ENCODE measurements at places on chromosomes 5 and 9.

DNA sequence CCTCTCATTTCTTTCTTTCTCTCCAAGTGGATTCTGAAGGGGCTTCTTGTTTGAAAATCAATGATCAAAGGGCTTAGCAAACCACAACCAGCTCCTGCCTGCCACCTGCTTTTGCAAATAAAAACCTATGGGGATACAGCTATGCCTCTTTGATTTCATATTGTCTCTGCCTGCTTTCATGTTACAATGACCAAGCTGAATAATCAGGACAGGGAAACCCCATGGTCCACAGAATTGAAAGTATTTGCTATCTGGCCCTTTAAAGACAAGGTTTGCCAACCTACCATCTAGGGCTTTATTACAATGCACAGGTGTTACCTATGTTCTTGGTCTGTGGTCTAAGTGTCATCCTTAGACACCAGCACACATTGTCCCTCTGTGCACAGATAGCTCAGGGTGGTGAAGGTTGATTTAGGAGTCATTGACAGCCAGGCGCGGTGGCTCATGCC is 28.8 kb upstream of the PLIN2 start:
- DNase-seq, result no peak

DNA sequence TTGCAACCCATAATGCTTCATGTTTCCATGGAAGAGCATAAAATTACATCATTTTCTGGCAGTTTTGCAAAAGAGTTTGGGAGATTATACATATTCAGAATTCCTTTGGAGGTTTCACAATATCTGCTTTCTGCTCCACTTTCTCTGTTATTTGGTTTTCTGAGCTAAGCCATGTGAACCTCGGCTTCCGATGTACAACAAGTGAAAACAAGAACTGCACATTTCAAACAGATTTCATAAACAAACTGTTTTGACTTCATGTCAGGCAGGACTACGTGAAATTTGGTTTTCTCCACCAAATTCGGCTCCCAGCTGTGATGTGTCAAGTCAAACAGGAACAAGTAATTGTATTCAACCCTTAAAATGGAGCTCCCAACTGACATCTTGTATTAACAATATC is 609.8 kb downstream of the IRX1 start:
- DNase-seq, result no peak

DNA sequence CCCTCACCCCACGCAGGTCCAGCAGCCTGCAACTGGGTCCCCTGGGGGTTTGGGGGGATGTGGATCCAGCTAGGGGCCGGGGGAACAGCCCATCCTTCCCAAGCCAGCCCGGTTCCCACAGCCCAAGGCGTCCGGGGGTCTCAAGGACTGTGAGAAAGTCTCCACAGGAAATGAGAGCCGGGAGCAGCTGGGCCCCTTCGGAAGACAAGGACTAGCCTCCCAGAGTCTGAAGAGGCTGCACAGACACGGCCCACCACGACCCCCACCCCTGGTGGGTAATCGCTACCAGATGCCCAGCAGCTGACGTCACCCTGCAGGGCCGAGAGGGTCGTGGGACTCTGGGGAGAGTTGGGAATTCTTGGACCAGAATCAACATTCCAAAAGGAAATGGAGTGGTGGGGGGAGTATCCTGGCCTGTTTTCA is 10.5 kb downstream of the SH2D3C start:
- no peak for DNase-seq

GRCh38 chr9:36976371-36977030 is 57.6 kb downstream of the PAX5 start:
- no peak for DNase-seq

DNA sequence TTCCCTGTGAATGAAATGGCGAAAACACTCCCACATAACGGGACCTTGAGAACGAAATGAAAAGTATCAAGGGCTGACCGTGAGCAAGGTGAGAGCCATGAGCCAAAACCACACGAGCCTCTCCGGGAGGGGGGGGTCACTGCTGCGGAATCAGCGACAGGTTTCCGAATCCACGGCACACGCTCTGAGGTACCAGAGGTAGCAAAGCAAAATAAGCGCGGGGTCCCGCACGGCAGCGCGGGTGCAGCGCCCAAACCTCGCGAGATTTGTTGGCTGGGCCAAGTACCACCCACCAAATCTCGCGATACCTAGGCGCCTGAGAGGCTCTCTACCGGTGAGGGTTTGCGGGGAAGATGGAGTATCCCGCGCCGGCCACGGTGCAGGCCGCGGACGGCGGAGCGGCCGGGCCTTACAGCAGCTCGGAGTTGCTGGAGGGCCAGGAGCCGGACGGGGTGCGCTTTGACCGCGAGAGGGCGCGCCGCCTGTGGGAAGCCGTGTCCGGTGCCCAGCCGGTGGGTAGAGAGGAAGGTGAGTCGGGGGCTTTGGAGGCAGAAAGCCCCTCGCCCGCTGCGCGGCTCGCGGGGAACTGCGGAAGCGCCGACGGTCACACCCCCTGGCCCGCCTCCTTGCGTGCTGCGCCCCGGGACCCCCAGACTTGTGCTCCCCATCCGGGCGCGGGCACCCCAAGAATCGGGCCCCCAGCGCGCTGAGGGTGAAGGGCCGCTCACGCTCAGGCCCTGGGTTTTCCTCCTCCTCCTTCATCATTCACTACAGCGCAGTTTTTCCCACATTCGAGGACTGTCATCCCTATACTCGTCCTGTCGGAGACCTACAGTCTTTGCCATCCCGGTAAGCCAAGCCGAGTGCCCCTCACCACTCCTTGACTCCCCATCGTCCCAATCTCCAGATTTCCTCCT is at the start of gene ZNF346:
TSS of gene ZNF346 (plus strand) at position 311 of the 917 bp plus-strand sequence. CDS start at position 354, 43 bp downstream.
- DNase-seq, result peak; percentile 61

GRCh38 chr5:126973193-126973592 is 57.2 kb downstream of the MARCHF3 start:
- no peak for DNase-seq

DNA sequence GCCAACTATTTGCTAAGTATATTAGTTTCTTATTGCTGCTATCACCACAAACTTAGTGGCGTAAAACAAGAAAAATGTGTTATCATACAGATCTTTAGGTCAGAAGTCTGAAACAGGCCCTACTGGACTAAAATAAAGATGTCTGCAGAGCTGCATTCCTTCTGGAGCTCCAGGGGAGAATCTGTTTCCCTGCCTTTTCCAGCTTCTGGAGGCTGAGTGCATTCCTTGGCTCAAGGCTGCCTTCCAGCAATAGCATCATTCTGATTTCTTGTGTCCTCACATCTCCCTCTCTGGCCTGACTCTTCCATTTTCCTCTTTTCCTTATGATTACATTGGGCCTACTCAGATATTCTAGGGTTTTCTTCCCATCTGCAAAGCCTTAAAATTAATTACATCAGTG is 15.9 kb downstream of the MAN2A1 start:
- DNase-seq, result no peak

DNA sequence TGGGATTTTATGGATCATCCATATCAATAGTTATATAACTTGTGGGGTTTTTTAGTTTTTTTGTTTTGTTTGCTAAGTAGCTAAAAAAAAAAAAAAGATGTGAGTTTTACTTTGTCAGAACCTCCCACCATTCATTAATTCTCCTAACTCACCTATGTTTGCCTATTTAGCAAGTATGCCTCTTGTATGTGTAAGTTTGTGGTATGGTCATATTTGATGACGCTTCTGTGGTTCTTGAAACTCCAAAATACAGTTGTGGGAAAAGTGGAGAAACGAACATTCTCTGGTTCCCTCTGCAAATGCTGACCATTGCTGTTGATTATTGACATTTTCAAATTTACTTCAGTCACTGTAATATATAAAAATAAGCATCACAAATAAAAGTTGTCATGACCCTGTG is 75.7 kb downstream of the PBX3 start:
- DNase-seq, result no peak

Data from AG09309 (cell line).